ENCODE measurements at places on chromosomes 7 and 10.
A peak's percentile ranks its signal among the peaks of the same experiment; 100 is the strongest.

- no peak for DNase-seq
These were observed 1.1 kb downstream of the HOXA2 start for GRCh38 chr7:27101171-27101956.

DNA sequence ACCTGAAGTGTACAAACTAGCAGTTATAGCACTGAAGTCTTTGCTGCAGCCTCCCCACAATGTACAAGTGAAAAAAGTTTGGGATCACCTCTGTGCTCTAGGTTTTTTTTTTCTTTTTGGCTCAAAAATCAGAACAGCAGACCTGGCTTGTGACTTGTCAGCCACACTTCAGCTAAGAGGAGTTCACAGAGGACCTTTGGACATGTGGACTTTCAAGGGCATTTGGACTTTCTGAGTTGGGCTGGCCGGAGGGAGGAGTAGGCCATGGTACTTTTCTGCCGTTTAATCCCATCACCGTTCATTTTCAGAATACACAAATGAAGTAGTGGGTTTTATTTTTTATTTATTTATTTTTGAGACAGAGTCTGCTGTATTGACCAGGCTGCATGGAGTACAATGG is 21.9 kb upstream of the ACSL5 start:
- DNase-seq: no peak

- no peak for DNase-seq
These were observed 45.8 kb upstream of the DNAH11 start for GRCh38 chr7:21497072-21497471.

- DNase-seq: no peak
These were observed 297.9 kb downstream of the DGKB start for GRCh38 chr7:14604606-14605005.

- DNase-seq: no peak
These were observed 455.7 kb downstream of the DGKB start for GRCh38 chr7:14446829-14447228.

- DNase-seq: no peak
These were observed 37.1 kb upstream of the BICC1 start for GRCh38 chr10:58475322-58476277.

DNA sequence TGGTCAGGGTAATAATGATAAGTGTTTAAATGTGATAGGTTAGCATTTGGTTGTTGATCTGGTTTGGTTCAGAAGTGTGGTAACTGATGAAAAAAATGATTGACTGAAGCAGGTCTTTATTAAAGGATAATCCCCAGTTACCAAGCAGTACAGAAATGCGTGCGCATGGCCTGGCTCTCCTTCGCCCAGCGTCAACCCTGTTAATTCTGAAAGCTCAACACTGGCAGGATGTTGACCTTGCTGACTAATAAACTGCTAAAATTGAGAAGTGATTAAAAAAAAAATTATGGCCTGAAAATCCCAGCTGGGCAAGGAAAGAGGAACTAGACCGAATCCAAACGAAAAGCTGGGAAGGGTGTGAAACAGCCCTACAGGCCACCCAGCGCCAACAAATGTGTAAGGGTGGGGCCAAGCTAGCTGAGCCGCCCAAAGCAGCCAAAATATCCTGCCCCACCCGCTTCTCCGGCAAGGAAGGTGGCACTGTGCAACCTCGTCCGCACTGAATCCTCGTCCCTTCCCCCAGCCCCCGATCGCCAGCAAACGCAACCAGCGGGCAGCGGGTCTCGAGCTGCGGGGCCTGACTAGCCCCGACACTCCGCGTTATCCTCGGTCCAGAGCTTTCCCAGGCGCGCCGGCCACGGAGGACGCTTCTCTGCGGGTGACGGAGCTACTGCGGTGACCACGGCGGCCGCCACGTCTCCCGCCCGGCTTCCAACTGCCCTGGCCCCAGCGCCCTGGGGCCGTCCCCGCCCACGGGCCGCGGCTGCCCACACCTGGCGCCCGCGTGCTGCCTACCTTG is 561 bp downstream of the SHTN1 start:
- DNase-seq: peak; percentile 73
